ENCODE measurements at places on chromosomes 4 and X. TPM values are rescaled to one million over a fixed set of nuclear protein-coding genes. Genes with fewer than 3 reads are reported as not detected.

EMD gene
- total RNA-seq = 79.6 TPM

GRCh38 chrX:111035256-111035655 lies 60.7 kb upstream of the PAK3 start:
- DNase-seq = no peak

GRCh38 chrX:24542756-24543155 lies 77.7 kb downstream of the PDK3 start:
- DNase-seq = no peak

ATP10D gene
- 43.6 TPM for total RNA-seq

- DNase-seq = no peak
Measured at GRCh38 chrX:125205918-125206665, 113.6 kb upstream of the TEX13C start.

DNA sequence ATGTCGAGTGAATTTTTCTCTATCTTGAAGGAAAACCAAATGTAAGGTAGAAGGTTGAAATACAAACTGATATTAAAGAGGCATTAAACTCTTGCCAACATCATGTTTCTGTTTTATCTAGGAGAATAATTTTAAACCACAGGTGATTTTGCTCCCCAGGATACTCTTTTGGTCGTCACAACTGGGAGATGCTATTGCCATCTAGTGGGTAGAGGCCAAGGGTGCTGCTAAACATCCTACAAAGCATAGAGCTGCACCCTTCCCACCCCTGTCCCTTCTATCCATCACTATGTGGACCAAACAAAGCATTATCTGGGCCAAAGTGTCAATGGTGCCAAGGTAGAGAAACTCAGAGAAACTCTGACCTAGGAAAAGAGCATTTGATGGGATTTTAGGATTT lies 154.6 kb upstream of the MAGEB2 start:
- DNase-seq = no peak

GRCh38 chr4:30867427-30867826 lies 147.3 kb downstream of the PCDH7 start:
- DNase-seq = no peak

DNA sequence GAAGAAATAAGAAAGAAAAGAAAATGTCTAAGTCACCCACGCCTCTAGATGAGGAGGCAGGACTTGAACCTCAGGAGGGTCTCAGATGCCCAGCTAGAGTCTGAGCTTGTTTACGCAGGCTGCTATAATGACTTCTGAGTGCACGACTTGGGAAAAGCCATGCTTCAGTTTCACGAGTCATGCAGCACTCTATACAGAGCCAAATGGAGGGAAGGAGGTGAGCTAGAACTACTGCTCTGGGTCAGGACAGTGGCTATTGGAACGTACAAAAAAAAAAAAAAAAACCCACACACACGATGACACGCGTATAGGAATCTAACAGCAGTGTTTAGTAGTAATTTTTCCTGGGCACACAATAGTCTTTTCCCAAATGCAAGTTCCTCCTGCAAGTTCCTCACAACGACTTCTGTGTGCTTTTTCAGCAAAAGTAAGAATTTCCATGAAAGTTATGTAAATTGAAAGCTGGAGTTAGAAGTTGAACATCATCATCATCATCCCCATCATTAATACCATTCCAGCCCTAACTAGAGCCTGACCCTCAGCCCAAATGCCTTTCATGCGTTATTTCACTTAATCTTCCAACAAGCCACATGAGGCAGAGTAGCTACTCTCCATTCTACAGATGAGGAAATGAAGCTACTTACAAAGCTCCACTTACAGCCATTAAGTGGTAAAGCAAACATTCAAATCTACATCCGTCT lies 36.6 kb downstream of the IRF2 start:
- DNase-seq = no peak

UGT8 gene
- 42.2 TPM for total RNA-seq

- DNase-seq = no peak
Measured at GRCh38 chr4:40848251-40848650, 98.5 kb downstream of the NSUN7 start.

DNA sequence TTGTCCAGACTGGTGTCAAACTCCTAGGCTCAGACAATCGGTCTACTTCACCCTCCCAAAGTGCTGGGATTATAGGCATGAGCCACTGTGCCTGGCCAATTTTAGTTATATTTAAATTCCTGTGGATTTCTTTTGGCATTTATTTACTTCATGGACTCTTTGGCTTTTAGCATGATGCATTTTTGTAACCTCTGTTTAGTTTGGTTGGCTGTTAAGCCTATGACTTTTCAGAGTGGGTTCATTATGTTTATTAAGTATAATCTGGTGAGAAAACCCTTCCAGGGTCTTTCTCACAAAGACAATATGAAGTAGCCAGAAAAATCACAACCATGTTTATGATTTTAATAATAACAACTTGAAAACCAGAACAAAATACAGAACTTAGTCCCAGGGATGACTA lies 49.4 kb downstream of the USP38 start:
- no peak for DNase-seq

- DNase-seq = no peak
Measured at GRCh38 chr4:19512086-19512485, 739.6 kb upstream of the SLIT2 start.

ENPP6 gene
- total RNA-seq = 0.91 TPM

DNA sequence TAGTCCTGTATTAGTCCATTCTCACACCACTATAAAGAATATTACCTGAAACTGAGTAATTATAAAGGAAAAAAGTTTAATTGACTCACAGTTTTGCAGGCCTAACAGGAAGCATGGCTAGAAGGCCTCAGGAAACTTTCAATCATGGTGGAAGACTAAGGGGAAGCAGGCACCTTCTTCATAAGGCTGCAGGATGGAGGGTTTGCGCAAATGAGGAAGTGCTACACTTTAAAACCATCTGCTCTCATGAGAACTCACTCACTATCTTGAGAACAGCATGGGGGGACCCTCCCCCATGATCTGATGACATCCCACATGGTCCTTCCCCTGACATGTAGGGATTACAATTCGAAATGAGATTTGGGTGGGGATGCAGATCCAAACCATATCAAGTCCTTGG lies 12.1 kb upstream of the MAGEA11 start:
- no peak for DNase-seq

- no peak for DNase-seq
Measured at GRCh38 chr4:87851332-87851731, 18.6 kb downstream of the MEPE start.

- no peak for DNase-seq
Measured at GRCh38 chrX:39309018-39309635, 507.9 kb downstream of the MID1IP1 start.

DNA sequence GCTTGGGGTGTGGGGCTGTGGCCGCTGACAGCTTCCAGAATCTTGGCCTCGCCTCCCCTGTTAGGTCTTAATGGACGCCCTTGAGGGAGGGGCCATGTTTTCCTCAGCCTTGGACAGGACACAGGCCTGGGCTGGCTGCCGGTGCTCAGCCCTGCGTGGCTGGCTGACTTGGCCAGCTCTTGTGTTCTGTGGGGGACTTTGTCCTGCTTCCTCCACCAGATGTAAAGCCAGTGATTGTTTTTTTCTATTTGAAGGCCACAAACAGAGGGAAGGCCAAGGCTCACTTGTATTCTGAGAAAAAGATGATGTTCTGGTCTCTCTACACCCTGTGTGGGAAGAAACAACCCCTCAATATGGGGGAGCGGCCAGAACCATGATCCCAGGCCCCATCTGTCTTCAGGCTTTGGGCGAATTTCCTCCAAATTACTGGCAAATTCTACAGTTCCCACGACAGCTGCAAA lies 71.3 kb downstream of the HTRA3 start:
- peak; percentile 56 for DNase-seq

DNA sequence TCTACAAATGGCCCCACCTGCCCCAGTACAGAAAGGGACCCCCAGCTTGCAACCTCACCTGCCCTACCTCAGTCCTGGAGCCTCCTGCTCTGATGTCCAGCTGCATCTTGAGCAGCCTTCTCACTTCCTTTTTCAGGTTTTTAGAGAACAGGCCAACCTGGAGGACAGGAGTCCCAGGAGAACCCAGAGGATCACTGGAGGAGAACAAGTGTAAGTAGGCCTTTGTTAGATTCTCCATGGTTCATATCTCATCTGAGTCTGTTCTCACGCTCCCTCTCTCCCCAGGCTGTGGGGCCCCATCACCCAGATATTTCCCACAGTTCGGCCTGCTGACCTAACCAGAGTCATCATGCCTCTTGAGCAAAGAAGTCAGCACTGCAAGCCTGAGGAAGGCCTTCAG lies 3.6 kb downstream of the MAGEA11 start:
- DNase-seq = no peak

GRCh38 chr4:37864786-37865185 lies 26.1 kb upstream of the TBC1D1 start:
- DNase-seq = no peak

DNA sequence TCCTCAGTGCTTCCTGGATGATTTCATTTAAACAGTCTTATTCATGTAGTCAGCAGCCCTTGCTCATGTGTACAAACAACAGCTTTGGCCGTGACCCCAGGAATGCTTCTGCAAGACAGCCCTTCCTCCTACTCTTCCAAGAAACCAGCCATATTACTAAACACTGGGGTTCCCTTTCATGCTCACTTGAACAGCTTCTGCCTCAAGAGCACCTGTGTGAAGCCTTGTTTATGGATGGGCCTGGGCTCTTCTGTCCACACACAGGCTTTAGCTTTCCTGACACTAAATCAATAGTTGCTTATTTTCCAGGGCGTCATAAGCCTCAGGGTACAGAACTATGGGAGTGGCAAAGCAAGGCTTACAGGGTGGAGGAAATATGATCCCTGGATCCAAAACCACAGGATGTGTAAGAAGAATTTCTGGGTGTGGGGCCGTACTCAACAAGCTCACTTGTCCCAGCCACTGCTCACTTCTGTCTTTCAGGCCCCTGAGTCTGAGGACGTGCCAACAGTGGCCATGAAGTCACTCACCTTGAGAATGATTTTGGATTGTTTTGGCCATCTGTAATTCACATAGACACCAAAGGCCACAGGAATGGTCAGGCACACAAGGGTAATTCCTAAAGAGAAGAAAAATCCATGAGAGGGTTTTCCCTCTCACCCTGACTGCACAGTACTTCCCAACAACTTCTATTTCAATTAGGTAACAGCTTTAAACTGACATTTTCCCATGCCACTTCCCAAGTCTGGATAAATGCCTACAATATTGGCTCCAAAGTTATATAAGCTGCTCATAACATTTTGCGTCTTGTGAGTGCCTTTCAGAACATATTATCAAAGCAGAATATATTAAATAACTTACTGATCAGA lies 17.7 kb downstream of the SLC10A6 start:
- DNase-seq = no peak

- no peak for DNase-seq
Measured at GRCh38 chrX:133412246-133412645, 3.0 kb downstream of the GPC4 start.

CORIN gene
- total RNA-seq = 2.6 TPM

PAGE1 gene
- total RNA-seq = not detected

SCML2 gene
- 1.4 TPM for total RNA-seq

- DNase-seq = no peak
Measured at GRCh38 chr4:24568425-24568824, 15.9 kb downstream of the DHX15 start.

- no peak for DNase-seq
Measured at GRCh38 chr4:11455201-11455835, 26.6 kb upstream of the HS3ST1 start.

DRP2 gene
- 0.16 TPM for total RNA-seq

DNA sequence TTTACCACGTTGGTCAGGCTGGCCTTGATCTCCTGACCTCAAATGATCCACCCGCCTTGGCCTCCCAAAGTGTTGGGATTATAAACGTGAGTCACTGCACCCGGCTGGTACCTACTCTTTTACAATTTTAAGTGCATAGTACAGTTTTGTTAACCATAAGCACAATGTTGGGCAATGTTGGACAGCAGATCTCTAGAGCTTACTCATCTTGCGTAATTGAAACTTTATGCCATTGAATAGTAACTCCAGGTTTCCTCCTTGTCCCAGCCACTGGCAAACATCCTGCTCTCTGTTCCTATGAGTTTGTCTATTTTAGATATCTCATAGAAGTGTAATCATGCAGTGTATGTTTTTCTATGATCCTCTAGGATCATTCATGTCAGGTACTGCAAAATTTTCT lies 9.3 kb upstream of the CPE start:
- no peak for DNase-seq

- DNase-seq = no peak
Measured at GRCh38 chr4:85854546-85854945, 379.6 kb downstream of the ARHGAP24 start.

MED14 gene
- total RNA-seq = 53.7 TPM

- no peak for DNase-seq
Measured at GRCh38 chrX:122552286-122552800, 631.7 kb upstream of the GRIA3 start.

DNA sequence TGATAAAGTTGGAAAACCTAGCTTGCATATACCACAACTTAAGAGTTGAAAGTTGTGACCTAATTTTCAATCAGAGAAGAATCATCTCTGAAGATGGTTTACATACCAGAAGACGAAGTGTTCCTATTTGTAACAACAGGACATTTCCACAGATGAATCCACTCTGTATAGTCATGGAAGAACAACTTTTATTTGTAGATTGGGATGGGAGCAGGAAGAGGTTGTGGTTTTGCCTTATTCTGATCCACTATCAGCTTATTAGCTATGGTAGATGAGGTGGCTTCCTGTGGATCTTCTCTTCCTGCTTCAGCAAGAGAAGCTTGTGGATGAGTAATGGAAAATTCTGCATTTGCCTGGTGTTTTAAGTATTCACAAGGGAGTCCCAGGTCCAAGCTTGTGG lies 18.6 kb upstream of the SUPT20HL1 start:
- DNase-seq = no peak
